ENCODE measurements at places on chromosomes 11 and 22. TPM values are rescaled to one million over a fixed set of nuclear protein-coding genes. Genes with fewer than 3 reads are reported as not detected.

Gene YWHAH
- 89.3 TPM for total RNA-seq

Gene RASD2
- total RNA-seq = 2.8 TPM

Gene CCS
- 42.4 TPM for total RNA-seq

Gene LARGE1
- 16.5 TPM for total RNA-seq

Gene SCN4B
- 10.2 TPM for total RNA-seq
